ENCODE measurements at places on chromosomes 2 and 18.

GRCh38 chr2:222756951-222757650 is 85.6 kb downstream of the MOGAT1 start:
- DNase-seq: peak; percentile 94

DNA sequence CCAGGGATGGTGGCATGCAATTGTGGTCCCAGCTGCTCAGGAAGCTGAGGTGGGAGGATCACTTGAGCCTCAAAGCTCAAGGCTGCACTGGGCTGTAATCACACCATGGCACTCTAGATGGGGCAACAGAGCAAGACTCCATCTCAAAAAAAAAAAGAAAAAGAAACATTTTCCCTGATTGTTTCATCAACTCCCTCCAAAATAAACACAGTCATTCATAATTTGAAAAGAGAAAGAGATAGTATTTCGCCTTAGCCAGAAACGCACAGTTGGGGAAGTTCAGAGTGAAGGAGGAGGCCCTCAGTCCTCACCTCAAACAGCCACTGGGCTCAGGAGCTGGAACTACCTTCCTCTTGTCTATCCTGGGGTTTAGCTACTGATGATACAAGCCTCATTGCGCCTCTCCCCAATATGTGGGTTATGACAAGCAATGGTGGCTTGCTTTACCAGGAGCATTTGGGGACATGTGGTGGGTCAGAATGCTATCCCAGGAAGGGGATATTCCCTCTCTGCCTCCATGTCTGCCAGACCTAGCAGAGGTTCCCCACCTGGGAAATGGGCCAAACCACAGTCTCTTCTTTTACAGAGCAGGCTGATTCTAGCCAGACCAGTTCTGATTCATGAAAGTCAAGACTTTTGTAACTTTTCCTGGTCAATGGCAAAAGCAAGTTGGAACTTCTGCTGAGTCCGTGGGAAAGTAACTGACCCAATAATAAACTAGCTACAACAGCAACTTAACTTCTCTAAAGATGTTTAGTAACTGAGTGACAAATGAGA is 22.2 kb upstream of the TMEM87B start:
- DNase-seq: peak; percentile 51

GRCh38 chr18:67919316-67919715 is 402.8 kb upstream of the DSEL start:
- no peak for DNase-seq

DNA sequence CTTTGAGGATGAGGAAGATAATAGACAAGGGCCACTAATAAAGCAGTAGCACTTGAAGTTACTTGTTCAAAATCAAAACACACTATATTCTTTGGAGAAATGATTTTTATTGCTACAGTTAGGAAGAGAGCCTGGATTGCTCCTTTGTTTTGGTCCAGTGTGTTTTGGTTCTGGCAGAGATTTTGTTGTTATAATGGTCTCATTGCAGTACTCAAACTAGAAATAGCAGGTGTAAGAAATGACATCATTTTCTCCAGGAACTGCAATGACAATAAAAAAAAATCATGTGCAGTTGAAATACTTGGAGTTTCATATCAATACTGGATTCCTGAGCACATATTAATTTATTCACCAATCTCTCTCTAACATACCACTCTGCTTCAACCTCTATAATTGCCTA is 490.3 kb downstream of the CCDC85A start:
- no peak for DNase-seq

GRCh38 chr2:9762164-9762563 is 81.1 kb upstream of the TAF1B start:
- DNase-seq: no peak

Measured in HCEC 1CT (cell line).